ENCODE measurements at places on chromosomes 3 and 15.

DNA sequence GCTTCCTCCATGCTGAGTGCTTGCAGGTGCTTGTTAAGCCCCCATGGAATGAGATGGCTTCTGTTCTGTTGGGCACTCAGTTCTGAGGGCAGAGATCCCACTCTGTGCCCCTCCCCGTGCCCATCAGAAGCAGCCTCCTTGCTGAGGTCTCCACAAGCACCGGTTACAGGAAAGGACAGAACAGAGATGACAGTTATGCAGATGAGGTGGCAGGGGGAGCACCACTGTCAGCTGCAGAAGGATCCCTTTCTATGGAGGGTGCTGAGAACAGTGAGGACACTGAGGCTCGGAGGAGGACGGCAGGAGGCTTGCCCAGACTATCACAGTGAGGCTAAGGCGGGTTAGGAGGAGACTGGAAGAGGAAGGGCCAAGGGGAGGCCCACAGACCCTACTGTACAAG lies 12.4 kb downstream of the CACNA2D2 start:
- no peak for DNase-seq

- no peak for DNase-seq
These were observed 15.5 kb downstream of the TRIM59 start for GRCh38 chr3:160434071-160434470.

- DNase-seq = no peak
These were observed 14.3 kb upstream of the FBXL22 start for GRCh38 chr15:63582718-63583426.

GRCh38 chr3:8627201-8627940 lies 17.2 kb downstream of the SSUH2 start:
- no peak for DNase-seq

- DNase-seq = peak; percentile 82
These were observed 533.1 kb downstream of the TBL1XR1 start for GRCh38 chr3:176663837-176664831.

GRCh38 chr3:45683417-45684326 lies 5.5 kb upstream of the SACM1L start:
- DNase-seq = no peak

- DNase-seq = no peak
These were observed 39.6 kb downstream of the LEKR1 start for GRCh38 chr3:156865732-156866131.

DNA sequence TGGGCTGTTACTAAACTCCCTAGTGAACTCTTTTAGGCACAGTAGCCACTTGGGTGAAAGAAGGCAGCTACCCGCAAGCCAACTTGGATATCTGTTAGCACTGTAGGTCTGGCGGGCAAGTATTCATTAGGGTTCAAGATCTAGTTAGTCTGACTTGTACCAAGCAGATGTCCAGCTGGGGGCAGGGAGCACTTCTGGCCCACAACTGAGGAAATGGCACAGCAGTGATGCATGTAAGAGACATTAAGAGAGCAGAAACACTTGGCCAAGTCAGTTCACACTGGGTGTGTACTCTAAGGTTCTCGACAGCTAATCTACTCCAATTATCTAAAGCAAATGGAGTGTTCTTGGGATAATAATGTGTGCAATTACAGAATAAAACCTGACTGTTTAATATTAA lies 131.7 kb downstream of the CTNNB1 start:
- no peak for DNase-seq

DNA sequence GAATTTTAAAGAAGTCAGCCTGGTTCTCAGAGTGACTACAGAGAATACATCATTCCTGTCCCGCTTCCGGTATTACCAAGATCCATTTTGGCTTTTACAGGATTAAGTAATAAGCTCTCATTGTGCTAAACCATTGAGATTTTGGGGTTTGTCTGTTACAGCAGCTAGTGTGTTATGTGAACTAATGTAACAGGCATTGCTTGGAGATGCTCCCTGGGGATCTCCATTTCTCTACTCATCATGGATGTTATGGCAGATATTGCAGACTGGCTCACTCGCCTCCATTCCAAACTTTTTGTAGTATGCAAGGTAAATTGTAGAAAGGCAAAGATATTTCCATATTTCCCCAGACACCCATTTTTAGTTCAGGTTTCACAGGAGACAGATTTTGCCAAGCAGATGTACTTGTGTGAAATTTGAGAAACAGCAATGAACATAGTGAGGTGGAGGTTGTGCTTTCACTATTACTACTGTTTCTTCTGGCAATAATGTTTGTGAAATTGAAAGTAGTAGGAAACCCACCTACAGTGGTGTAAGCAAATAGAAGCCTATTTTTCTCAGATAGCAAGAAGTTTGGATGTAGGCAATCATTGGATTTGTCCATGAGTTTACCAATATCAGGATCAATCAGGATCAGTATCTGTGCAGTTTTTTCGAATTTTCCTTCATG lies 177.1 kb upstream of the GALNT15 start:
- DNase-seq = no peak

GRCh38 chr3:62119139-62119538 lies 254.2 kb downstream of the FEZF2 start:
- DNase-seq = no peak

DNA sequence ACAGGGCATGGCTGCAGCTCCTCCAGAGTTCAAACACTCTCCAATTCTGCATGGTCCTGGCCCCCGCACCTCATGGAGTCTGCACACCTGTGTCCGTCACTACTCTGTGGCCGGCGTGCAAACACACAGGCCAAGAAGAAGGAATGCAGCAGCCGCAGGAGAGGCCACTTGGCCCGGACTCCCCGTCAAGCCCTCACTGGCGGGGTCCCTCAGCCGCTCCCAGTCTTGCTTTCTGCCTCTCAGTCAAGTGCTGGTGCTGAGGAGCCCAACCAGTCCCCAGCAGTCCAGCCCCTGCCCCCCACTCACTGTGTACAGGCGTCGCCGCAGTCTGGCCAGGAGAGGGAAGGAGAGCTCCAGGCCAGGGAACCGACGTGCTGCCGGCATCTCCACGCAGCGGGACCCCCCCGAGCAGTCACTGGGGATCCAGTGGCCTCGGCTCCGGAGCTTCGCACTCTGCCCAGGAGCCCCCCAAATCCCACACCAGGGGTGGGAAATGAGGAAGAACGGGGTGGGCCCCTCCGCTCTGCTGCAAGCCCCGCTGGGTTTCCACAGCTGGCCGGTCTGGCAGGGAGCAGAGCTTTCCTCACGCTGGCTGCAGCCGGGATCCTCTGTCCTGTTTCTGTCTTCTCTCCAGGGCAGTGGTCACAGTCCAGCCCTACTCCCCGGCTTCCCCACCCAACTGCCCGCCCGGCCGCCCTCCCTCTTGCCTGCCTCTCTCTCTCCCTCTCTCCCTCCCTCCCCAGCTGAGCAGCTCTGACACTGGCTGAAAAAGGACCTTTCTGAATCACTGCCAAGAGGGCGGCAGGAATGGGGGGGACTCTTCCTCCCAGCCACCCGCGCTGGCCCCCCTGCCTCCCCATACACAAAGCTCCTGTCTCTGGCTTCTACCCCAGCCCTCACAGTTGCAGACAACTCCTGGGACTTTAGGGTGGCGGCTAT lies 16.0 kb downstream of the TNK2 start:
- no peak for DNase-seq

DNA sequence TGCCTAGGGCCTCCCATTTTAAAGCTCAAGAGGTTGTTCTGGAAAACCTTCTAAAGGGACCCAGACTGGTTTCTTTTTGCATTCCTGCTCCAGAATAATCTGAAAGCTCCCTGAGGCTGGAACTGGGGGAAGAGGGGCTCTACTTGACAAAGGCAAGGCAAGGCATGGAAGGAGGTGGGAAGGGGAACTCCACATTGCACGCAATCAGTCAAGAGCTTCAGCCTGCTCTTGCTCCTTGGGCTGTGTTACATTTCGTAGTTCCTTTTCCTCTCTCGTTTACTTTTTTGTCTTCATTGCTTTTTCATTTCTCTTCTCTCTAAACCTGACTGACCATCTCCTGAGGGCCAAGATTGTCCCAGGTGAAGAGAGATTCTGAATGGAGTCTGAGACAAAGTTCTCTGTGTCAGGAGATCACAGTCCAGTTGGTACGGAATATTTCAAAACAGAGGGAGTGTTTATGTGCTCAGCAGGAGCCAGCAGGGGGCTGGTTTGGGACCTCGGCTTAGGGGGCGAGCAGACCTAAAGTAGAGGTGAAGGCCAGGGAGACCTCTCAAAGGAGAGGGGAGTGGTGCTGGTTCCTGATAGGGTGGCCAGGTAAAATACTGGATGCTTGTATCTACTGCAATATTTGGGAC lies 6.0 kb upstream of the KCTD6 start:
- no peak for DNase-seq

GRCh38 chr3:180478695-180479094 lies 123.3 kb upstream of the TTC14 start:
- no peak for DNase-seq

DNA sequence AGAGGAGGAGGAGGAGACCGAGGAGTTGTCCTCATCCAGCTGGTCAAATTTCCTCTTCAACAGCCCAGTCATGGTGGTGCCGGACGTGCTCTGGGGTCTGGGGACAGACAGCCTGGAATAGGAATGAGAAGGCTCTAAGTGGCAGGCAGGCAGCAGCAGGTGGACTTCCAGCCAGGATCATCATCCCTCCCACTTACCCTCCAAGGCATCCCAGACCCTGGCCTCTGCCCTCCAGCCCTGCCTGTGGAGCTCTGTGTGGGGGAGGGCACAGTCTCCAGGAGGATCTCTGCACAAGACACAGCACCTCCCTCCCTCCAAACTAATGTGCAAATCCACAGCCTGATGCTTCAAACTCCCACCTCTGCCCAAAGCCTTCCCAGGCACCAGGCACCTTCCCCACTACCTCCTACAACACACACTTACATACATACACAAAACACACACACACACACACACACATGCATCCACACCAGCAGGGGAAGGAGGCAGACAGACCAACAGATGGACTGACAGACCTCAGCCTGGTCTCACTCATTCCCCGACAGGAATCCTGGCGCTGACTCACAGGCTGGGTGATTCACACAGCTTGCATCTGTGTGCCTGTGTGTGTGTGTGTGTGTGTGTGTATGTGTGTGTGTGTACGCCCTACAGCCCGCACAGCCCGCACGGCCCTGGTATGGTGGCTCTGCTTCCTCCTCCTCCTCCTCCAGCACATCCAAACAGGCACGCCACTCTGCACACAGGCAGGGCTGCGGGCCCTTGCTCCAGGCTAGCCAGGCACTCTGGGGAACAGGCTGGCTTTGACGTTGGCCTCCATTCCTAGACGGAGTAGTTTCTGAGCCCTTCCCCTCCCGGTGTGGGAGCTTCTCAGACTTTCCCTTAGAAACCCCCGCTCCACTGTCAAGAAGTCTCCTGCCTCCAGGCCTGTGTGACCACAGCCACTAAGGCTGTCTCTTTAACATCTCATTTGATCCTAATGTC lies 6.5 kb downstream of the CSRNP1 start:
- no peak for DNase-seq

- no peak for DNase-seq
These were observed 57.7 kb downstream of the ITGA11 start for GRCh38 chr15:68374168-68374745.

DNA sequence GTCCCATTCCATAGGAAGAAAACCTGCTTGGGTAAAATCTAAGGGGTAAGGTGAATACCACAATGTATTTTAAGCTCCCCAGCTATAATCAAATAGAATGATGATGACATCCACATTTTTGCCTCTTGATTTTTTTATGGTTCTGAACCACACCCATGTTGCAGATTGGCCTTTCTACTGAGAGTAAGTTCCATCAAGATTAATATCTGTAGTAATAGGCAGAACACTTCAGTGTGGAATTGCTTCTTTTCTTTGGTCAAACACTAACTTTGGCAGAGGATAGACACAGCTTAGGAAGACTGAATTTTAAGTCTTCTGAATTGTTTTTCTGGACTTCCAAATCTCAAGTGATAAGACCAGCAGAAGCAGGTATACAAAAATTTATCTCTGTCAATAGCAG lies 27.0 kb downstream of the PLS1 start:
- no peak for DNase-seq

GRCh38 chr3:138567403-138567802 lies 26.7 kb downstream of the CEP70 start:
- no peak for DNase-seq

GRCh38 chr15:78420220-78420619 lies 17.8 kb upstream of the IREB2 start:
- no peak for DNase-seq

DNA sequence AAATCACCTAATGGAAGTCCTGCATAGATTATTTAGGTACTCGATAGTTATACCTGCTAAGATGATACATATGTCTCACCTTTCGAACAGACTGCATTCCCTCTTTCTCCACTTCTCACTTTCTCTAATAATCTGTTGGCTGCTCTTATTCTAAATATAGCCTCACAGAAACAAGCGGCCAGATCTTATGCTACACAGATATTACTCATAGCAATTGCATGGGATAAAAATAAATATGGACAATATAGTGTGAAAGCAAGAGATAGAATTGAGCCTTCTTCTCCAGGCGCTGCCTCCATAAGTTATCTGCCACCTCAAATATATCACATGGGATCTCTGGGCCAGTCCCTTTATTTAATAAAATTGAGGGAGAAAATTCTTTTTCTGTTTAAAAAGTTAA lies 29.5 kb upstream of the TGFBR2 start:
- no peak for DNase-seq

DNA sequence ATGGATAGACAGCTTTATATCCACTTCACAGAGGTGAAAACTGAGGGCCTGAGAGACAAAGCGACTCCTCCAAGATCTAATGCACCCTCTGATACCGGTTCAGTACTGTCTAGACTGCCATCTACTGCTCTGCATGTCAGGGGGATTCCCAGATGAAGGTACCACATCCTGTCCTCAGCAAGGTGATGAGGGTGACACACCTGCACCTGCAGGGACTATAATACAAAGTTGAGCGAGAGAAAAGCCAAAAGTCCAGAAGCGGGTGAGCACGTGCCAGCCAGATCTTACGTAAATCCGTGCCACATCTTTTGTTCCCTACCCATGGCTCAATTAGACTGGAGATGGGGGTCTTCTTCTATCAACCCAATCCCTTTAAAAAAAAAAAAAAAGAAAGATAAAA lies 32.4 kb upstream of the HES1 start:
- DNase-seq = no peak

- DNase-seq = no peak
These were observed 12.8 kb downstream of the RGMA start for GRCh38 chr15:93076217-93076616.

DNA sequence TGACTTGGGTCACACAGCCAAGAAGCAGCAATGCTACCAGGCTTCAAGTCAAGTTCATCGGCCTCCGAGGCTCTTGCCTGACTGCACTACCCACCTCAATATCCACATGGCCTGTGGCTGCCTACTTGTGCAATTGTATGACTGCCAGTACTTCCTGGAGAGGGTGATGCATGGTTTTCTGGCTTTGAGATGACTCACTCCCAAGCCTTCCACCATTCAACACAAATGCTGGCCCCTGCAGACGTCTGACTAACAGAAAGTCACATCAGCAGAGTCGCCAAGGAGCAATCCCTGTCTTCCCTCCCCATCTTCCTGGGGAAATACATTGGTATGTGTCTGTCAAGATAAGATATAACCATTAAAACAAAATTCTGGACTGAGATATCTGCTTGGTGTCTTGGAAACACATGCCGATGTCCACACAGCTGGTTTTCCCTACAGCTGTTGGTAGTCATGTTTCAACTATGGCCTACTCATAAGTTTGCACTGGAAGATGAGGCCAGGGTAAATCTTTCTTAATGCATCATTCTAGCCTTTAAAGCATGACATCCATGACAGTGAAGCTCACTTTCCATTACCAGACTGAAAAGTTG lies 79.6 kb upstream of the SPATA12 start:
- no peak for DNase-seq

Measured in DMS153 (cell line).